Islet precursor cell (in vitro differentiated cells): ENCODE measurements at places on chromosomes 1 and 21.
A peak's percentile ranks its signal among the peaks of the same experiment; 100 is the strongest.

DNA sequence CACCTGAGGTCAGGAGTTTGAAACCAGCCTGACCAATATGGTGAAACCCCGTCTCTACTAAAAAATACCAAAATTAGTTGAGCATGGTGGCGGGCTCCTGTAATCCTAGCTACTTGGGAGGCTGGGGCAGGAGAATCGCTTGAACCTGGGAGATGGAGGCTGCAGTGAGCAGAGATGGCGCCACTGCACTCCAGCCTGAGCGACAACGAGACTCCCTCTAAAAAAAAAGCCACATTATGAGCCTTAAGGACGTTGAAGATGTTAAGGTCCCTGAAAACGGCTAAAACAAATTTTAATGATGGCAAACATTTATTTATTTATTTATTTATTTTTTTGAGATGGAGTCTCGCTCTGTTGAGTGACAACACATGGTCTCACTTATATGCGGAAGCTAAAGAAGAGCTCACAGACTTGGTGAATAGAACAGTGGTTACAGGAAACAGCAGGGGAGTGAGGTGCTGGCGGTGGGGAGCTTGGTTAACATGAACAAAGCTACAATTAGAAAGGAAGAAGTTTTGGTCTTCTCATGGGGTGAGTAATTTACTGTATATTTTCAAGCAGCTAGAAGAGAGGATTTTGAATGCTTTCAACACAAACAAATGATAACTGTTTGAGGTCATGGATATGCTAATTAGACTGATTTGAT lies 47.1 kb downstream of the TCP10L start:
- no peak for DNase-seq

DNA sequence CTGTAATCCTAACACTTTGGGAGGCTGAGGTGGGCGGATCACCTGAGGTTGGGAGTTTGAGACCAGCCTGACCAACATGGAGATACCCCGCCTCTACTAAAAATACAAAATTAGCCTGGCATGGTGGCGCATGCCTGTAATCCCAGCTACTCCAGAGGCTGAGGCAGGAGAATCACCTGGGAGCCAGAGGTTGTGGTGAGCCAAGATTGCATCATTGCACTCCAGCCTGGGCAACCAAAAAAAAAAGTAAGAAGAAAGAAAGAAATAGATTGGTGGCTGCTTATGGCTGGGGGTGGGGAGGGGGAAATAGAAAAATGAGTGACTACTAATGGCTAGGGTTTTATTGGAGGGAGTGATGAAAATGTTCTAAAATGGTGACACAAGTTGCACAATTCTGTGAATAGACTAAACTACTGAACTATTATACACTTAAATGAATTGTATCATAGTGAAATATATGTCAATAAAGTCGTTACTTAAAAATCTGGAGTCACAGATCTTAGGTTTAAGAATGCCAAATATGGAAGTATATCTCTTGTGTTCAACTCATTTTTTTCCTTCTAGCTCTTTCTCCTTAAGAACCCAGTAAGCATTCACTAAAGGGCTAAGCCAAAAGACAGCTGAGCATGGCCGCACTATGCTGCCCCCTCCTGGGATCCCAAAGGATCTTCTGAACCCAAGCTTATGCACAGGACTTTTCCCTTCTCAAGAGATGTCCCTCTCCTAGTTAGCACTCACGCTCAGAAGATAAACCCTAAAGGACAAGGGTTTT lies 3.2 kb upstream of the NPL start:
- DNase-seq = peak; percentile 84

DNA sequence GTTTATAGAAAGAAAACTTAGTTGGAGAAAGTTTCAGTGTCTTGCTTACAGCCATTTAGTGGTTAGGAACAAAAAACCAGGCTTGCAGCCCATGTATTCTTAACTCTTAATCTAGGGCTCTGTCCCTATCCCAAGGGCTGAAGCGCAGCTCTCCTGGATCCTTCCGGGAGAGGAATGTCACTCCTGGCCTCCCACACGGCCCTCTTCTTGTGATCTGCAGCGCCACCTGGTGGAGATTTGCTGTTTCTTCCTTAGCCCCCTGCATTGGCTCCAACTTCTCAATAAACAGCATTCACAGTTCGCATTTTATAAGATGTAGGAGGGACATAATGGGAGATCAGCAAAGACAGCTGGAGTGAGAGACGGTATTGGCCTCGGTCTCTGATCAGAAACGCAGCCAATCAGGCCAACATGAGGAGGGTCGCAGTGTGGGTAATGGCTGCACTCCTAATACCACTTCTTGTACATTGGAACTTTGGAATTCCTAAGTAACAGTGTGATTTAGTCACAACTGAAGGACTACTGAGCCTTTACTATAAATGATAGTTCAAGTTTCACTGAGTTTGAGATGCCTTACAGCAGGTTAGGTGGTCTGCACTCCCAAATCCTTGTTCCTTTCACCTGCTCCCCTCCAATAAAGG lies 283.4 kb downstream of the ASTN1 start:
- peak; percentile 87 for DNase-seq

GRCh38 chr1:228552596-228553176 lies 65.5 kb downstream of the RNF187 start:
- no peak for DNase-seq

GRCh38 chr1:221672239-221672645 lies 69.6 kb downstream of the DUSP10 start:
- no peak for DNase-seq

DNA sequence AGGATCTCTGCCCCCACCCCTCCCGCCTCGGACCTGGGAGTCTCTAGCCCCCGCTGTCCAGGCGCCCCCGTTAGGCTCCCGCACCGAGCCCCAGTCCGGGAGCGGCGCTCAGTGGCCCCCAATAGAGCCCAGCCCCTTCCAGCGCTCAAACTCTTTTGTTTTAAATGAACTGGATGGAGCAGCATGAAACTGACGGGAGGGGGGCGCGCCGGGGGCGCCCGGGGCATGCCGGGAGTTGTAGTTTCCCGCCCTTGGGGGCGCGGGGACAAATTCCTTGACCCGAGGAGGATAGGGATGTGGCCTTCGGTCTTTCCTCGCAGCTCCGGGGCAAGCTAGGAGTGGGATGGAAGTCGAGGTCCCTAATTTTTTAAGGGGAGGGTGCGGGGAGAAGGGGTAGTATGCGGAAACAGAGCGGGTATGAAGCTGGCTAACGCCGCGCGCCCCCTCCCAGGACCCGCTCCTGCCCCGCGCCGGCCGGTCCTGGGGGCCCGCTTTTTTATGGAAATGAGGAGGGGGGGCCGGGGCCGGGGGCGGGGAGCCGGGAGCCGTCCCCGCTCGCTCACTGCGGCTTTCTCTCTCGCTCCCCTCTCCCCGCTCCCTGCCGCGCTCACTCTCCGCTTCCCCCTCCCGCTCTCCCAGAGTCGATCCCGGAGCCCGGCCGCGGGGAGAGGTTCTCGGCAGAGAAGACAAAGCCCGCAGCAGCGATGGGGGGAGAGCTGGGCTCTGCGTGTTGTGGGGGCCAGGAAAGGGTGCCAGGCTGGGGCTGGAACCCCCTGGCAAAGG lies at the start of gene MEX3A:
MEX3A (minus strand) TSS at position 157 of the 783 bp plus-strand sequence. CDS start 467 bp downstream, outside the sequence.
- peak; percentile 97 for DNase-seq

DNA sequence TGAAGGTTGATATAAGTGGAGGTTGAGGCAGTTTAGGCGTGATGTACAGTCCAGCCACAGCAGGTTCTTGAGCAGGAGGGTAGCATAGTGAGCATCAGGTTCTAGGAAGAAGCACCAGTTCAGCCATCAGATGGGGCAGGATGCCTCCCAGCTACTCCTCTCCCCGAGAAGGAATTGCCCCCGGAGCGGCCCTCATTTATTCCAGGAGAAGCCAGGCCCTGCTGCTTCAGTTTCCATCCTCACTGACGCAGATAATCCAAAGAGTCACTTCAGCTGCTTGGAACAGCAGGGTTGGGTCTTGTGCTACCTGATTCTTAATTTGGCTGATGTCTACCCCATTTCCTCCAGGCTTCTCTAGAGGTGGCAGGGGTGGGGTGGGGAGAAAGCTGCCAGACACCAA lies 54.7 kb downstream of the LACTBL1 start:
- DNase-seq = no peak

DNA sequence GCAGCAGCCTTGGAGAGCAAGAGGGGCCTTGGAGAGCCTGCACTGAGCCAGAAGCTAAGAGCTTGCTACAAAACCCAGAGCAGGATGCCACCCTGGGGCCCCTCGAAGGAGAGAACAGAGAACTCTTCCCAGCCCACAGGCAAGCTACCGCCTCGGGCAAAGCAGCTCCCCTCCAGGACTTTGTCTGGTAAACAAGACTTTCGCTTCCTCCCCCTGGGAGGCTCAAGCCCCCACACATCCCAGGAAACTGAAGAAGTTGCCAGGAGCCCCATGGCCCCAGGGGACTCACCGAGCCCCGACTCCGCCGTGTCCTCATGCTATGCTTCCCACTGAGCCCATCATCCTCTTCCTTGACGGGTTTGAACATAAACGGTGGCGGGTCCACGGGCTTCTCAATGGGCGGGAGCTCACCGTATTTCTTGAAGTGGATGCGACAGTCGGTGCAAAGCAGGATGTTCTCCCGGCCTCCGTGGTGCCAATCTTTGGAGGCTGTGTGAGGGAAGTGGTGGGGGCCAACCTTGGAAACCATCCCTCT lies 45.9 kb downstream of the SLC45A1 start:
- no peak for DNase-seq

DNA sequence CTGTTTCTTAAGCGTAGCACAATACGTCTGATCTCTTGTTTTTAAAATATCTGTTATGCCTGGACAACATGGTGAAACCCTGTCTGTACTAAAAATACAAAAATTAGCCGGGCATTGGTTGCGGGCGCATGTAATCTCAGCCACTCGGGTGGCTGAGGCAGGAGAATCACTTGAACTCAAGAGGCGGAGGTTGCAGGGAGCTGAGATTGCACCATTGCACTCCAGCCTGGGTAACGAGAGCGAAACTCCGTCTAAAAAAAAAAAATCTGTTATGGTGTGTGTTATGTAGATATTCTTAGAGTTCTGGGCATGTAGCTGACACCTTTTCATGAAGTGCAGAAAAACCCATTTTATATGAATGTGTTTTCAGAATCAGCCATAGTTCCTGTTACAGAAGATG lies 38.2 kb downstream of the RABGAP1L start:
- no peak for DNase-seq

DNA sequence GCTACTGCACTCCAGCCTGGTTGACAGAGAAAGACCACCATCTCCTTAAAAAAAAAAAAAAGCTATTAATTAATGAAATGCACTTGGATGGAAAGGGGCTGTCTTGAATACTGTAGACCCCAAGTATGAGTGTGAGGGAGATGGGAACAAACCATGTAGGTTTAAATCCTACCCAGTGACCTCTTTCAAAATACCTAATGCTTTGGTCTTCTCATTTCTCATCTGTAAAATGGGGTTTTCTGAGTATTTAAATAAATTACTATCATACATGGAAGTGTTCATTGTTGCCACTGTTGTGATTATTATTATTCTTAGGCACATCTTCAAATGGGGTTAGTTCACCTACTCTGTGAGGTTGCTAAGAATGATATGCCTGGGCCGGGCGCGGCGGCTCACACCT lies 17.1 kb upstream of the FUCA1 start:
- DNase-seq = no peak

- DNase-seq = no peak
Observed at GRCh38 chr1:22132517-22133235, 10.2 kb downstream of the WNT4 start.

DNA sequence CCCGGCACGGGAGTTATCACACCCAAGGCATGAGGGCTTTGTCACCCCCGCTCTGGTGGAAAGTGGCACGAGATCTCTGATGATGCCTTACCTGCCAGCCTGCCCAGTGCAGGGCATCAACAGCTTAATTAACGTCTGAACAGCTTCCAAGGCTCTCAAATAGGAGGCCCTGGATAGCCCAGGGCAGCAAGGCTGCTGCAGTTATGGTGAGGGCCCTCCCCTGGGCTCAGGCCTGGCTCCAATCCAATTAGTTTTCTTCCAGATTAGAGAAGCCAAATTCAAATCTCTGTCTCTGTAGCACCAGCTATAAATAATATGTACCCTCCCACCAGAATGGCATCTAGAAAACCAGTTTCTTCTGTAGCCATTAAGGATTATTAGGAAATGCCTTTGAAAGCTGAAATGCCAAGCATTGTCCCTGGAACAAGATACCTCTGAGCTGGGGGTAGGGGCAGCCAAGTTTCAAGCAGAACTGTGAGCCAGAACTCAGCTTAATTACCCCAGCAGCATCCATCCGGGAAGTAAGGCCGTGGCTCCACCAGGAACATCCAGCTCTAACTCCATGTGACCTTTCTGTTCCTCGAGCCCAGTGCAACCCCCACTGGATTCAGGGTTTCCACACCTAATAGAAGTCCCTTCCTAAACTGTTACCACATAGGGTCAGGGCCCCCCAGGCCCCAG lies 12.5 kb downstream of the QSOX1 start:
- peak; percentile 47 for DNase-seq

- peak; percentile 54 for DNase-seq
Observed at GRCh38 chr1:116334868-116335635, 38.0 kb upstream of the ATP1A1 start.

DNA sequence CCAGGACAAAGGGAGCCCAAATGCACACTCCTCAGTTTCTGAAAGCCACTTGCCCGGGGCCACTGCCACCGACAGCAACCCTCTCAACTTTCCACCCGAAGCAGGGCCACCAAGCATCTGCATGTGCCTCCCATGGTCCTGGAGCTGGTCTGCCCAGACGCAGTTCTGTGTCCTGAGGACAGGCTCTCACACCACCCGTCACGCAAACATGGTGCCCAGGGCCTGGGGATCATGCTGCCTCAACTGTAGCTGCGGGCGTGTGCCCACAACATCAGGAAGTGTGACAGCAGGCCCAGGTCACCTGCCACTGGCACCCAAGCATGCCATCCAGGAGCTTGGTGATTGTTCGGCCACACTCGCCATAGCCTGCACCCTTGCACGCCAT lies 14.4 kb downstream of the GBP1 start:
- no peak for DNase-seq

GRCh38 chr1:74436078-74436477 lies 76.3 kb downstream of the LRRC53 start:
- no peak for DNase-seq

GRCh38 chr21:33266050-33266788 lies at the start of gene IL10RB:
Gene IL10RB (plus strand): TSS chr21:33266367. CDS start chr21:33266466, 99 bp downstream.
- peak; percentile 82 for DNase-seq

- DNase-seq = no peak
Observed at GRCh38 chr1:54327386-54328065, 78.7 kb downstream of the SSBP3 start.

DNA sequence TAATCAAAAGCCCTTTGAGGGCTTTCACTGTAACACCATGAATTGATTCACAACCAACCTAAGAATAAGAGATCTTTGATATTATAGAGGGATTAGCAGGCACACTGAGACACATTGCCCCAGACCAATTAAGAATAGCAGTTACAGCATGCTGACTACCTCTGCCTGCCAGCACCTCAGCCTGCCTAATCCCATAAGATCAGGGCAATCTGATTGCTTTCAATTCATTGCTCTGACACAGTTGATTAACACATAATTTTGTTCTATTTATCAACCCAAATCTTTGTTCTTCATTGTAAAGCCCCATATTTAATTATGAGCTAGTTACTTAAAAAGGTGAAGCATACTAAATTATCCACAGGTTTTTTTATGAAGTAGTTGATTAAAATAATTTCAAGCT lies 548.8 kb upstream of the ZP4 start:
- no peak for DNase-seq

DNA sequence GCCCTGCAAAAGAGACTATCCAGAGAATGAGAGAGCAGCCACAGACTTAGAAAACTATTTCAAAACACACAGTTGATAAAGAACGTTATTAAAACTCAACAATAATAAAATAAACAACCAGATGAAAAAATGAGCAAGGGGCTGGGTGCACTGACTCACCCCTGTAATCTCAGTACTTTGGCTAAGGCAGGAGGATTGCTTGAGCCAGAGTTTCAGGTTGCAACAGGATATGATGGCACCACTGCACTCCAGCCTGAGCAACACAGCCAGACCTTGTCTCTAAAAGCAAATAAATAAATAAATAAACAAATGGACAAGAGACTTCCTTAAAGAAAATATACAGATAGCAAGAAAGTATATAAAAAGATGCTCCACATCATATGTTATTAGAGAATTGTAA lies 144.6 kb downstream of the LRRIQ3 start:
- no peak for DNase-seq
